ENCODE measurements at places on chromosomes 3 and 15.

GRCh38 chr3:85193565-85193964 is 234.8 kb downstream of the CADM2 start:
- DNase-seq = no peak

GRCh38 chr3:179882292-179882691 is 154.4 kb downstream of the PEX5L start:
- peak; percentile 45 for DNase-seq

DNA sequence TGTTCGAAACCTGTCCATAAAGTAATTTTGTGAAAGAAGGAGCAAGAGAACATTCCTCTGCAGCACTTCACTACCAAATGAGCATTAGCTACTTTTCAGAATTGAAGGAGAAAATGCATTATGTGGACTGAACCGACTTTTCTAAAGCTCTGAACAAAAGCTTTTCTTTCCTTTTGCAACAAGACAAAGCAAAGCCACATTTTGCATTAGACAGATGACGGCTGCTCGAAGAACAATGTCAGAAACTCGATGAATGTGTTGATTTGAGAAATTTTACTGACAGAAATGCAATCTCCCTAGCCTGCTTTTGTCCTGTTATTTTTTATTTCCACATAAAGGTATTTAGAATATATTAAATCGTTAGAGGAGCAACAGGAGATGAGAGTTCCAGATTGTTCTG is 44.4 kb downstream of the AGTR1 start:
- no peak for DNase-seq

DNA sequence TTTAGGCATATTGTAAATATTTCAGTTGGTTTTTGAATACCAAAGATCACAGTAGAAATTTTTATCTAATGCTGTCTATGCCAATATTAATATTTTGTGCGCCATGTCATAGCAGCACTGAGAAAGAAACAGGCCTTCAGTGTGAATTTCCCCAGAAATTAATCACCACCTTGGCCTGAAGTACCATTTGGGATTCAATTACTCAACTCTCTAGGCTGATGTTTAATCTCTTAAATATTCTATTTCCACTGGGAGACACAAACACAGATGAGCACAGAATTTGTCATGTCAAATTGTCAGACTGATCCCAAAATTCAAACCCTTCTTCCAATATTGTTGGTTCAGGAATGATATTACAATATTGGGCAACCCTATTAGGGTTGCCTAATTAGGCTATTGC is 509.3 kb downstream of the ROBO1 start:
- no peak for DNase-seq

DNA sequence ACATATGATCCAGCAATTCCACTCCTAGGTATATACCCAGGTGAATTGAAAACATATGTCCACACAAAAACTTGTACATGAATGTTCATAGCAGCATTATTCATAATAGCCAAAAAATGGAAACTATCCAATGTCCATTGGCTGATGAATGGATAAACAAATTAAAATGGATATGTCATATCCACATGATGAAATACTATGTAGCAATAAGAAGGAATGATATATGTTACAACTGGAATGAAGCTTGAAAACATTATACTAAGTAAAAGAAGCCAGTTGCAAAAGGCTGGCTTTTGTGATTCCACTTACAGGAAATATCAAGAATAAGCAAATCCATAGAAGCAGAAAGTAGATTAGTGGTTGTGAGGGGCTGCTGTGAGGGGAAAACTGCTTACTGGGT is 33.7 kb downstream of the BNC1 start:
- no peak for DNase-seq

DNA sequence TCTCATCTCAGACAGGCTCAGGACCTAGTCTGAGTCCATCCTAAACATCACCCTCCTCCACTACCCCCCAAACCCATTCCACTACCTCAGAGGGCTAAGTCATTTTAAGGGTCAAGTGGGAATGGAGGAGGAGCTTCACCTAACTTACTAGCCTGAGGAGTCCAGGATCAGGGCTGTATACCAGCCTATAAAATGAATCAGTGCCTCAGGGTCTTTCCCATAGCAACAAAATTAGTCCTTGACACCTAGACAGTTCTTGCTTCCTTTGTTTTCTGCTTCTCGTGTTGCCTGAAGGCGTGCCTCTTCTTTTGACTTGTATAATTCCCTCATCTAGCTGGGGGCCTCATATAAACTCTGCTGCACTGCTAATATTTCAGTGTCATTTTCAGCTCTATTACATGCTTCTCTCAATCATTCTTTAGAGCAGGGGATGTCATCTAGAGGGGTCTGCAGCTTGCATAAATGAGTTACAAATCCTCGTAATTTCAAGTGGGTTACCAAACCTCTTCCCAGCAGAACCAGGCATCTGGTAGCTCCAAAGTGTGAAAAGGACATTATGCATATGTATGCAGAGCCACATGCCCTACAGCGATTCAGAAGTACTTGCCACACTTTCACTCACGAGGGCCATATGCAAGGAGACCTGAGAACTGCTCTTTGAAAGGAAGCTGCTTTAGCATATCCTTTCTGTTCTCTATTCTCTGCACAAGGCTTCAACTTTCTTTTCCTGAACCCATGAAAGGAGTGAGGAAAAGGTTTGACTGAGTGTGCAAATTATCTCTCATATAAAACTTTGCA is 311.7 kb upstream of the SEMA6D start:
- no peak for DNase-seq

DNA sequence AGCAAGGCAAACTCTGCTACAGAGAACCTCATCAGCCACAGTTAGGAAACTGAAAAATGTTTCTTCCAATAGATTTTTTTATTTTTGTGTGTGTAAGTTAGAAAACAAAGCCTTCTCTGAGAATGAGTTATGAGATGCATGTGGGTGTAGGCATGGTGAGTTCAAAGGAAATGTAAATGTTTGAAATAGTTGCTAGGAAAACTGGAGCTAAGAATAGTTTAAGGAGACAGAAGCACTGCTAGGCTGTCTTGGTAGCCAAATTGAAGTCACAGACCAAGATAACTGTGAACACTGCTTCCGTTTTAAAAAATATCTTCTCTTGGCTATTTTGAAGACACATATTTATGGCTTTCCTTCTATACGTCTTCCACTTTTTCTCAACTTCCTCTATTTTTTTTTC is 1501.2 kb upstream of the CADM2 start:
- no peak for DNase-seq

GRCh38 chr3:187085021-187085666 is 54.2 kb downstream of the RPL39L start:
- DNase-seq = no peak

- no peak for DNase-seq
These were observed 80.2 kb downstream of the DPH6 start for GRCh38 chr15:35465783-35466182.

- no peak for DNase-seq
These were observed 18.1 kb downstream of the MAP6D1 start for GRCh38 chr3:183807209-183807728.
